ENCODE measurements at places on chromosomes 5 and 9.

DNA sequence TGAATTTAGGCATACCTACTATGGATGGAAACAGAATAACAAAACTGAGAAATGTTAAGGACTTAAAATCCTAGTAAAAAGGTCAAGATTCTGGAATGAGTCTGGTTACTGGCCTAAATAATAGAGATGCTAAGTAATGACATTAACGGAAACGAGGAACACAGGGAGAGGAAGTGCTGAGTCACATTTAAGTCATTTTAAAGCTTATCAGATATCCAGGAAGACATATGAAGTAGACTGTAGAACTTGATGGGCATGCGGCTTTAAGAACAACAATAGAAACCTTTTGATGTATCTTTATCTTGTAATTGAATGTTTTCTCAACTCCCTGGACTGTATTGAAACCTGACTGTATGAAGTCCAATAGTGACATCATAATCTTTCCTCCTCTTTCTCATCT lies 1251.4 kb upstream of the CDH6 start:
- peak; percentile 15 for DNase-seq

DNA sequence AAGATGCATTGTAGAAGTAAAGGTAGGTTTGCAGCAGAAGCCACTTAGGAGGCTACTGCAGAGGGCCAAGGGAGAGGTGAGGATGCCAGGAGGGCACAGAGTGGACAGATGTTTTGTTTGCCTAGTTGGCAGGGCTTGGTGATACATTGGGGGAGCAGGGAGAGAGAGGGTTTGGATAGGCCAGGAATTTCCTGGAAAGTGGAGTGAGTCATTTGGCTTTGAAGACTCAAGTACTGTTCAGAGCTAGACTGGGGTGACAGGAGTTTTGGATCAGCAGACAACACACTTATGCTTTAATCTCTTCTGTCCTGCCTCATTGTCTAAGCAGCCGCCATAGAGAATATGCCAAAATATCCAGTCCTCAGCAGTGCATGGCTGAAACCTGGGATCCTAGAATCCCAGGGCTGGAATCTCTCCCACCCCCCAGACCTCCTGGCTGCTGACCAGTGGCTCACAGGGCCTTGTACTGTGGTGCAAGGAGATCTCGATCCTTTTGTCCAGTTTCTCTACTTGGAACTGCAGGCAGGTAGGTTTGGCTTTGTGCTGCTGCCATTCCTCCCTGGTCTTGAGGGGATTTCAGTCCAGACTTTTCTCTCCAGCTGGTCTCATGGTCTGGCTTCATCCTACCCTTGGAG lies 11.0 kb downstream of the TMEM268 start:
- DNase-seq = peak; percentile 40

- DNase-seq = peak; percentile 76
These were observed 36.7 kb downstream of the GEMIN5 start for GRCh38 chr5:154901276-154901675.

DNA sequence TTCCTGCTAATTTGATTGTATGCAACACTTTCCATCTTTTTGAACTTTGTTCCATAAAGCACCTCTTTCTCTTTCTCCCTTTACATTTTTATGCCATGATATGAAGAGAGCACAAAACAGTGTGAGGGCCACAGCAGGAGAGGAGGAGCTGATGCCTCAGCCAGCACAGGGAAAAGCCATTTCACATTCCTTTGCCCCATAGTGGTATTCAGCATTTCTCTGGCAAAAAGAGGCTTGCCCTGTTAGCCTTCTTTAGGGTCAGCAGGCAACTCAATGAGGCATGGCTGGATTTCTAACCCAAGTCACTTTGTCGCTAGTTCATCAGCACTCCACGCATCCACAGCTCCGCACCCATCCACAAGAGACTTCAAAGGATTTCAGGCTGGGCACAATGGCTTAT lies 23.1 kb upstream of the TRPC7 start:
- no peak for DNase-seq

- DNase-seq = no peak
These were observed 104.0 kb upstream of the ATP10B start for GRCh38 chr5:160956051-160956450.

DNA sequence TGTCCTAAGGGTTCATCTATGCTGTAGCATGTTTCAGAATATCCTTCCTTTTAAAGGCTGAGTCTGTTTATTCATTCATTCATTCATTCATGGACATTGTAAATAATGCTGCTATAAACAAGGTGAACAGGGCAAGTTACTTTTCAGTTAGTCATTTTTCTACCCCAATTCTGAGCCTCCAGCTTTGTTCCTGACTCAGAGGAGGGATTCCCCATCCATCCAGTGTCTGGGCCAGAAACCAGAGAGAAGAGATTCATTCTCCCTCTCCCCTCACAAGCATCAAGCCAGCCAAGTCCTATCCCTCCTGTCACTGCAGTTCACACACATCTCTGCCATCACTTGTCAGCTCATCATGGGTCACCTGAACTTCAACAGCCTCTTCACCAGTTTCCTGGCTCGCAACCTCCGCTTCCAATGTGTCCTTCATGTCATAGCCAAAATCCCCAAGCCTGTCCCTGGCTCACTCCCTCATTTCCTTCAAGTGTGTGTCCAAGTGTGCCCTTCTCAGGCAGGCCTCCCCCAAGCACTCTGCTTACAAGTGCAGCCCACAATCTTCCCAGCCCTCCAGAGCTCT lies 203.0 kb downstream of the TTLL11 start:
- peak; percentile 49 for DNase-seq

GRCh38 chr9:128860937-128861336 lies 20.8 kb downstream of the KYAT1 start:
- no peak for DNase-seq

GRCh38 chr5:120512791-120513650 lies 48.9 kb downstream of the PRR16 start:
- DNase-seq = no peak

GRCh38 chr5:127370631-127371030 lies 80.0 kb downstream of the MEGF10 start:
- DNase-seq = no peak

DNA sequence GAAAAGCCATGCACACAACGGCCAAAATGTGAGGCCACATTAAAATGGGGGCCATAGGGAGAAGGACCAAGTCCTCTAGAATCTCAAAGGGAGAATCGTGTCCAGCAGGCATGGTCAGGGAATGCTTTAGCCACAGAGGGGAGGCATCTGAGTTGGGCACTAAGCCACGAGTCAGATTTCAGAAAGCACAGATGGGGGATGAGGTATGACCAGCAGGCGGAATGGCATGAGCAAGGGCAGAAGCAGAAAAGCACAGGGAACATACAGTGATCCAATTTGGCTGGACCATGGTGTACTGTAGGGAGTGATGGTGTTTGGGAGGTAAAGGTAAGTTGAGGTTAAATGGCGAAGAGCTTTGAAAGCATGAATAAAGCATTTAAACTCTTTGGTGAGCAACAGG lies 214.6 kb downstream of the TLE1 start:
- DNase-seq = no peak

- peak; percentile 5 for DNase-seq
These were observed 73.2 kb upstream of the RAPGEF1 start for GRCh38 chr9:131813116-131813515.

DNA sequence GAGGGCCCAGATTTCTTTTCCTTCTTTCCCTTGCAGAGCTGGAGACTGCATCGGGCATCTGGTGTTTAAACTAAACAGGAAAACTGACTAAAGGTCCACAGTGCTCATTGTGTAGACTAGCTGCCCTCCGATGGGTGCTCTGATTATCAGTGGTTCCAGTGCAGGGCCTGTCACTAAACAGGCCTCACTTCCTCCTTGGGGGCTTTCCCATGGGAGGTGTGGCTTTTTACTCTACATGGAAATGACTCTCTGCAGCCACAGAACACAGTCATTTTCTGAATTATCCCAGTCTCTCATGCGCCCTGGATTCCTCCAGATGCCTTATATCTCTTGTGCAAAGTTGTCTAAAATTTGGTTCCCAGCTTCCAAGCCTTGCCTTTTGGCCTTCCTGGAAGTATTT lies 199.2 kb downstream of the TRIO start:
- DNase-seq = peak; percentile 22

- DNase-seq = peak; percentile 92
These were observed 256.7 kb downstream of the ARRDC3 start for GRCh38 chr5:91126448-91126847.

GRCh38 chr5:16095612-16096011 lies 84.0 kb downstream of the MARCHF11 start:
- DNase-seq = no peak

DNA sequence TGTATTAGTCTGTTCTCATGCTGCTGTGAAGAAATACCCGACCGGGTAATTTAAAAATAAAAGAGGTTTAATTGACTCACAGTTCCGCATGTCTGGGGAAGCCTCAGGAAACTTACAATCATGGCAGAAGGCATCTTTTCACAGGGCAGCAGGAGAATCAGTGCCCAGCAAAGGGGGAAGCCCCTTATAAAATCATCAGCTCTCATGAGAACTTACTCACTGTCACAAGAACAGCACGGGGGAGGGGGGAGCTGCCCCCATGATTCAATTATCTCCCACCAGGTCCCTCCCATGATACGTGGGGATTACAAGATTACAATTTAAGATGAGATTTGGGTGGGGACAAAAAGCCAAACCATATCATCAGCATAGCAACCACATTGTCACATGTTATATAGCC lies 102.5 kb downstream of the GPBP1 start:
- no peak for DNase-seq

DNA sequence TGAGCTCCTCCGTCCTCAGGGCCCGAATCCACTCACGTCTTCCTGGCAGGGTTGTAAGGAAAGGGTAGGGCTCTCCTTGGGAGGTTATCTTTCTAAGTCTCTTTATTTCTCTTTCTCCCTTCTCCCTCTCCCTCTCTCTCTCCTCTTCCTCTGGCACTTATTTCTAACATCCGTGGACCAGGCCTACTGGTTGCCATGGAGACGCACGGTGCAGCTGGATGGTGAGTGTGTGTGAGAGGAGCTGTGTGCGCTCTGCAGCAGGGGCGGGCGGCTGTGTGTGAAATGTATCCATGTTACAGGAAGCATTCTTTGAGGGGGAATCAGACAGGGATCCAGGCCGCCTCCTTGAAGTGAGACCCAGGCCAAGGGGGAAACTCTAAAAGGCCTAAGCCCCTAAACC lies 32.2 kb downstream of the PCDH1 start:
- DNase-seq = peak; percentile 66

- DNase-seq = no peak
These were observed 220.2 kb downstream of the AGTPBP1 start for GRCh38 chr9:85521371-85522197.

GRCh38 chr5:174165406-174165805 lies 119.9 kb downstream of the NSG2 start:
- no peak for DNase-seq

DNA sequence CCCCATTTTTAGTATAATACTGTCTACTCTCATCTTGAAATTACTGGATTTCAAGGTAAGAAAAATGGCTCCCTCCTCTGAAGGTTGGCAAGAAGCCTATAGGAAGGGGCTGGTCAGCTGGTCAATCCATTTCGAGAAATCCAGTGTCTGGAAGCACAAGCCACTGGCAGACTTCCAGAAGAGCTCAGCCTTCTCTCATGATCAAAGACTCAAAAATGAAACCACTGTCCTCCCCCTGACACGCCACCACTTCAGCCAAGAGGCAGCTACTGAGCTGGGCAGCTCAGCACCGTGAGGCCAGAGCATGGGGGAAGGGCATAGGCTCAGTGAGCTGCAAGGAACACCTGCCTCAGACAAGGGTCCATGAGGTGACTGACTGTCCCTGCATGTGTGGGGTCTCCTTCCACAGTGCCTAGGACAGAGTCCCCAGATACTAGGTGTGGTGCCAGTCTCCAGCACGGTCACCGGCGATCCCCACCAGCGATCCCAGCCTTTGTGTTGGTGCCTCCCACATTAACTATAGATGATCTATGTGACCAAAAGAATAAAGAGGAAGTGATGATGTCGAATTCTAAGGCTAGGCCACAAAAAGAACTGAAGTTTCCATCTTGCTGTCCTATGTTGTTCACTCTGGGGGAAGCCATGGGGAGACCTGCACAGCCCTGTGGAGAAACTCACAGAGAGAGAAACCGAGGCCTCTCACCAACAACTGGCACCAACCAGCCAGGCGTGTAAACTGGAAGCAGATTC lies 100.1 kb upstream of the LRRTM2 start:
- DNase-seq = peak; percentile 97

DNA sequence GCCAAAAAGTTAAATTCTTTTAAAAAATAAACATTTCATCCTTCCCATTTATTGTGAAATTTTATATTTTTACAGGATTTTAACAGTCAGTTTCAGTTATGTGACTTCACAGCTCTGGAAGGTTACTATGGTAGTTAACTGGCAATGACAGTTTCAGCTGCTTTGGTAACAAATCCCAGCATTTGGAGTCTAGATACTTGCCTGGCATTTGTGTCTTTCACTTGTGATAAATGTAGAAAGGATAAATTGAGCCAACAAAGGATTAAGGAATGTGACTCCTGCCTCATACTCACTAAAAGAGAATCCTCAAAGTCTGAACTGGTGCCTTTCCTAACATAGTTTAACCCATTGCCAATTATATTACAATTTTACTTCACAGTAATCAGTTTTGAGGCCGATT lies 315.5 kb downstream of the FER start:
- DNase-seq = peak; percentile 5

GRCh38 chr9:131982671-131983239 lies 96.9 kb downstream of the MED27 start:
- no peak for DNase-seq

DNA sequence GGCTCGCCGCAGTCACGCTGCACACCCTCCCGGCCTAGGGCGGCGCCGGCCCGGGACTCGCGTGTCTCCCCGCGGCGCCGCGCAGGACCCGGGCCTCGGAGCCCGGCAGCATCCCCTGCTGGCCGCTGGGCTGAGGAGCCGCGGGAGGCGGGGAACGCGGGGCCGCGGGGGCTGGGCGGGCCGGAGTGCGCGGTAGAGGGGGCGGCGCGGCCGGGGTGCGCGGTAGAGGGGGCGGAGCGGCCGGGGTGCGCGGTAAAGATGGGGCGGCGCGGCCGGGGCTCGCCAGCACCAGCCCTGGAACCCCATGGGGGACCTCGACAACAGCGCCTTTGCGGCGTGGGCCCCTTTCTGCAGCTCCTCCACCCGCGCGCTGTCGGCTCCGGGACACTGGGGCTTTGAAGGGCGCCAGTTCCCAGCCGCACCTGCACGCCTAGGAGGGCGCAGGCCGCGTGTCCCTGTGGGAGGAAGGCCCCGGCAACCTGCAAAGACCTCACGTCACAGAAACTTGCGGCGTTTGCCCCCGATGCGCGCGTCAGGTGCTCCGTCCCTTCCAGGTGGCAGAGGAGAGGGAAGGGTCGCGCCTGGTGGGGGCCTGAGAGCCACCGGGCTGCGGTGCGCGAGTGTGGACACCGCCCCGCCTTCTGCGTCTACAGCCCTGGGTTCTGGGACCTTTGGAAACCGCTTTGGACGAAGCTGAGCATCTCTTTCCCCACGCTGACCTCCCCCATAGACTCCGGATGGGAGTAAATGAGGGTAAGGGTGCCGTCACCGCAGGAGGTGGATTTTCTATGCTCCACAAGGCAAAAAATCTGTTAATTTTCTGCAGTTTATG lies 49.6 kb downstream of the NSUN2 start:
- DNase-seq = peak; percentile 25

- no peak for DNase-seq
These were observed 42.5 kb downstream of the SLIT3 start for GRCh38 chr5:169258372-169259000.
